ENCODE measurements at places on chromosomes 6 and 20. TPM values are rescaled to one million over a fixed set of nuclear protein-coding genes. Genes with fewer than 3 reads are reported as not detected.

The SMPD2 gene
- total RNA-seq: 5.5 TPM

The MSH5 gene
- total RNA-seq: 0.98 TPM

The THEMIS gene
- total RNA-seq: 0.43 TPM

The WFDC10A gene
- not detected for total RNA-seq

The PACSIN1 gene
- total RNA-seq: 5.6 TPM

The CHMP4B gene
- total RNA-seq: 79.5 TPM

The MCCD1 gene
- not detected for total RNA-seq

DNA sequence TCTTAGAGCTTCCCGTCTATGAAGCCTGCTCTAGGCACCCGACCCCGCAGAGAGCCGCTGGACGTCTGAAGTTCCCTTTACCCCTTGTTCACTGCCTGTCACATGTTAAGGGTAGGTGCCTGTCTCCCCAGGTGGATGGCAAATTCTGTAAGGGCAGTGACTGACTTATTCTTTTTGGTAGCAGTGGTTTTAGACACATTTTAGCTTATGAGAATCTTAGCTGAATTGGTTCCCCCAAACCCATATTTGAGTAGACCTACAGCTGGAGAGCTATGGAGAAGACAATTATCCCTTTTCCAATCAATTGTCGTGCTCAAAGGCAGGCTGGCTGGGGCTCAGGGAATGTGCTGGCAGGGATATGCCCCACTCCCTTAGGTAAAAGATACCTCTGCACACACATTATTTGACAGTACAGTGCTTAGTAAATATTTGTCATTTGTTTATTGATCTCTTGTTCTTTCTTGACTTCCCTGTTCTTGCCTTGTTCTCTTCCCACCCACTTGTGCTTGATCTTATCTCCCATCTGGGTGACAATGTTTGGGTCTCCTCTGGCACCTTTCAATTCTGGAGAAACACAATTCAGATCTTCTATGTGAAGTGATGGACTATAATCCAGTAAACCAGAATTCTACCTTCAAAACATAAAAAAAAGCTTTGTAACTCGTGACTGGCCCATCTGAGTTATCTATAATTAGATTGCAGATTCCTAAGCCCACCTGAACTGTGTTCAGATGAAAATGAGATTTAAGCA lies 114.3 kb upstream of the SLC2A12 start:
- DNase-seq: no peak

DNA sequence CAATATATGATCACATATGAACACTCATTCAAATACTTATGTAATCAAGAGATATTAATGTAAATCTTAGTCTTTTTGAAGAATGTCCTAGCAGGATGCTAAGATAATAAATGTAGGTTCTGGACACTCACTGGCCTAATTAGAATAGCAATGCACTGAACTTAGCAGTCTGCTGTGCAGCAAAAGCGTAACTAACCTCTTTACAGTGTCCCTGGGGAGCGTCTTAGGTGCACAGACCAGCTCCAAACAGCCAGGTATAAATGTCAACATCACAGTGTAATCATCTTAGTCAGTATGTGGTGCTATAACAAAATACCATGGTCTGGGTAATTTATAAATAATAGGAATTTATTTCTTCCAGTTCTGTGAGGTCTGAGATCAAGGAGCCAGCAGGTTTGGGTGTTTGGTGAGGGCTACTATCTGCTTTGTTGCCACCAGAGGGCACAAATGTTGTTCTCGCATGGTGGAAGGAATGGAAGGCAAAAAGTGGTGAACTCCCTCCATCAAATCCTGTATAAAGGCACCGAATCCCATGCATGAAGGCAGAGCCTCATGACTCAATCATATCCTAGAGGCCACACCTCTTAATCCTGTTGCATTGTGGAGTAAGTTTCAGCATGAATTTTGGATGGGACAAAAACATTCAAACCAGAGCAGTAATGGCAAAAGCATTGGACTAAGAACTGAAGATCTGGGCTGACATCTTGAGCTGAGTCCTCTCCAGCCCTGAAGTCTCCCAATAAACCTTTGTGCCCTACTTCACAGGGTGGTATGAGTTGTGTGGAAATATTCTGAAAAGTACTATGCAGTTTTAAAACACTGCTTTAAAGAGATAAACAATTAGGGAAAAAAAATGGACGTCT lies 41.8 kb upstream of the FOXO3 start:
- no peak for DNase-seq

DNA sequence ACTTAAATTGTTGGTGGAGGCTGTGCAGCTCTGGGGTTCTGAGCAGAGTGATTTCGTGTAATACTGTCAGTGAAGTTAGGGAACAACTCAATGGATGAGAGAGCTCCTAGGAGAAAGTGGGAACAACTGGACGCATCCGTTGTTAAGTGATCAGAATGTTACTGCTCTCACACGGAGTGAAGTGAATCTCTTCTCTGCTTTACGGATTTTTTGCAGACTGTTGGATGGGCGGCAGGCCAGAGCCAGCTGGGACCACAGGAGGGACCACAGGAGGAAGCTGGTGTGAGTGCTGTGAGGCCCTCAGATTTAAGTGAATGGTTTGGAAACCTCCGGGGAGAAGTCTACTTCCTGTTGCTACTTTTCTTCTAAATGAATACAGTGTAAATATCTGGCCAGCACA lies 23.7 kb upstream of the PPP1R14C start:
- DNase-seq: no peak

GRCh38 chr20:33111306-33111705 lies 31.9 kb downstream of the BPIFB4 start:
- DNase-seq: no peak

DNA sequence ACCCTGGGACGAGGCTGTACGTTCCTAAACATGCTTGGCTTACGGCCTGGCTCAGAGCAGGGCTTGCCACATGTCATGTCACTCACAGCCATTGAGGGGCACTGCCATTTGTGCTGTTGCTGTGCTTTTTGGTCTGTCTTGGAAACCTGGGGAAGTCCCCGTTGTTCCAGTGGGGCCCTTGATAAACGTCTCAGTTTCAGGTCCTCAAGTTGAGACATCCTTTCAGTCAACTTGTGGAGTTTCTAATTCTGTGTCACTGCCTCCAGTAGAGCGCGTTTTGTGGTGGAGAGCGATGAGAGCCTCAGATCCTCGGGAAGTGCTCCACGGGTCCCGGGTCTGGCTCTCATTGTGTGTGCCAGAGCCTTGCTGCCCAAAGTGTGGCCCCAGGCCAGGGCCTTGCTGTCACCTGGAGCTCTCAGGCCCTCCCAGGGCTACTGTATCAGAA lies 43.0 kb upstream of the CCR6 start:
- no peak for DNase-seq

- DNase-seq: no peak
These were observed 55.3 kb downstream of the TBX18 start for GRCh38 chr6:84709121-84709520.

GRCh38 chr6:161010418-161010817 lies 18.8 kb downstream of the MAP3K4 start:
- DNase-seq: no peak

- no peak for DNase-seq
These were observed 79.4 kb downstream of the DLGAP4 start for GRCh38 chr20:36385503-36385902.

GRCh38 chr20:3679749-3680700 lies 1.8 kb downstream of the ADAM33 start:
- DNase-seq: peak; percentile 76

- no peak for DNase-seq
These were observed 1.9 kb downstream of the SIRPB2 start for GRCh38 chr20:1489325-1489724.

- DNase-seq: no peak
These were observed 166.5 kb upstream of the SNX9 start for GRCh38 chr6:157656437-157656997.

DNA sequence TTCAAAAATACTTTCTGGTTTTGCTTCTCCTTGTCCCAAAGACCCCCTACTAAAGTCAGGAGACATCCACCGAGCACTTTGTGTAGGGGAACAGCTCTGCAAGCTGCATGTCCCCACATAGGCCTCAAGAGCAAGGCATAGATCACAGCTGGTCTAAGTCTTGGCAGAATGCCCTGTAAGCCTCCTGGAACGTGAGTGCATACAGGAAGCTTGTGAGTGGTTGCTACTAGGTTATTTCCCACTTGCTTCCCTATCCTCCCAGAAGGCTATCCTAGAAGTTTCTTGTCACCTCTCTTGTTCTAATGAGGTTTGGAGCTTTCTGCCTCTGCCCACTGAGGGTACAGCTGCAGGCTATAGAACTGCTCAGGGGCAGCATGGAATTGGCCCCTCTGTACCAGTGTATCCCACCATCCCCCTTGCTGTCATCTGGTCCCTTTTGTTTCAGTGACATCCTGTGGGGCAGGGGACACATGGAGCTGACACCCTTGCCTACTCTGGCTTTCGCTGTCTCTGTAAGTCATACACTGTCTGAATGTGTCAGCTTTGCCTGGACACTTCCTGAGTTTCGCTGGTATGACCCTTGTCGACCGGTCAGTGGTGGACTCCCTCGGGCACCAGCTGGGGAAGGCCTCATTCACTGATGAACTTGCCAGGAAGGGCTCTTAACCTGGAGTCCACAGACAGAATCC lies 35.6 kb upstream of the KCNK16 start:
- DNase-seq: no peak

DNA sequence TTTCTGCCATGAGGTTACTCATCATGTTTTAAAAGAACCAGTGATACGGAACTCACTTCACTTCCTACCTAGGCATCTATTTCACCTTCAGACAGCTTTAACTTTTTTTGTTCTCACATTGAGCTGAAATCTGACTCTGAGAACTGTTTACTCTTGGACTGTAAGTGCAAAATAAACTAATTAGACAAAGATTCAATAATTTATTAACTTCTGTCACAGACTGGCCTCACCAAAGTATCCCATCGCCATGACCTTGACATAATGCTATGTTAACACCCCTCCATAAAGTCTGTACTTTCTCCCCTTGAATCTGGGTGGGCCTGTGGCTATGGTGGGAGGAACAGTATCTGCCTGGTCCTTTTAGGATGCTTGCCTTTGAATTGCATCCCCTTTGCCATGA lies 448.1 kb downstream of the CBLN4 start:
- DNase-seq: no peak

DNA sequence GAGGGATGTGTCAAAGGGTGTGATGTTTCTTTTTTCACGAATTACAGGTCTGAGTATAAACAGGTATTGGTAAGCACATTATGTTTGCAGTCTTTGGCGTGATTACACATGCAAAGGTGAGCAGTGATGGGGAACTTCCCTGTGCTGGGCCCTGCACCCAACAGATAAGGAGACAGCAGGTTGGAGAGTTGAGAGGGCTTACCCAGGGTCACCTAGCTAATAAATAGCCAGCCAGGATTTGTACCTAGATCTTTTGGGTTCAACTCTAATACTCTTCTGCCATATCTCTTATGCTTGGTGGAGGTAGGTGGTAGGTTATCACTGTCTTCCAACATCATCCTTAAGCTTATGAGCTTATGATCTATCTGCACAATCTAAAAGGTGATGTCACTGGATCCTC lies 46.5 kb downstream of the AFG1L start:
- DNase-seq: no peak

DNA sequence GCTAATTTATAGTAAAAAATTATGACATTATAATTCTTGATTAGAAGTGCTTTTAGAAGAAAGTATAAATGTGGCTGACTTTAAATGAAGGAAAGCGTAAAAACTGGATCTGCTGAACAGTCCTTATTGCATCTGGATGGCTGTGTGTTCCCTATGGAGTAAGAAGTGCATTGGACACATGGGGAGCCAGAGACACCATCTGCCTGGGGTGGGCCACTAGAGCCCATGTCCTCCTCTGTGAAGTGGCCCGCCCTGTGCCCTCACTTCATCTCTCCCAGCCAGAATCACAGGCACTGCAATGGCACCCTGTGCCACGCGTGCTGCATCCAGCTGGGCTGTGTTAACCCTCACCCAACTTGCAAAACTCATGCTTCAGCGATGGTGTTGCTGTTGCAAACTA lies 13.2 kb upstream of the SFT2D1 start:
- DNase-seq: no peak

DNA sequence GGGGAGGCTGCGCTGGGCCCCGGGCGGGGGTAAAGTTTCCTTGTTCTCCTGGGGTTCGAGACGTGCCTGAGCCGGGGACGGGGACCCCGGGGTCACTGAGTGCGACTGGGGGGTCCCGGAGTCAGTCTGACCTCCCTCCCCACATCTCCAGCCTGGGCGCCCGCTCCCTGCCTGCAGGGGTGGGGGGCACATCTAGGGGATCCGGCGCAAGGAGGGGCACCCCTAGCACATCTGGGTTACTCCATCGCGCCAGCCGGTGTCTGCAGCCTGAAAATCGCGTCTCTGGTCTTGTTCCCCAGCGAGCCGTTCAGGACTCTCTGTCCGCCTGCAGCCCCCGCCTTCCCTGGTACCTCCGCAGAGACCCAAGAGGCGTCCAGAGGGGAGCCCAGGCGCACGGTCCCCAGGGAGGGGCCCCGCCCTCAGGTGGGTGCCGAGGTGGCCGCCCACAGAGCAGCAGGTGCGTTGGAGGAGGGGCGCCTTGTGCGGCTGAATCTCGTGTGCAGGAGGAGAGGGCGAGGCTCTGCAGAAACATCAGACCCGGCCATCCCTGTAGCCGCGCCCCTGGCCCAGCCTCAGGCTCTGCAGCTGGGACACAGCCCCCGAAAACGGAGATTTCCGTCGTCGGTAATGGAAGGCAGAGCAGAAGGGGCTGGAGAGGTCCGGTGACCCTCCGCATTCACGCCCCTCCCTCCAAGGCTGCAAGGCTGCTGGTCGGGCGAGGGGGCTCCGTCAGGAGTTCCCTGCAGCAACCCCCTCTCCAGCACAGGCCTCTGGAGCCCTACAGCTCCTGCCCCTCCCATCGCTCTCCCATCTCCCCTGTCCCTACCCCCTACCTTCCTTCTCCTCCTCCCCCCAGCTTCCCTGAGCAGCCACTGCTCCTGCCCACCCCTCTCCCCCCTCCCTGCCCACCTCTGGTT lies 628 bp upstream of the CHRNA4 start:
- no peak for DNase-seq

DNA sequence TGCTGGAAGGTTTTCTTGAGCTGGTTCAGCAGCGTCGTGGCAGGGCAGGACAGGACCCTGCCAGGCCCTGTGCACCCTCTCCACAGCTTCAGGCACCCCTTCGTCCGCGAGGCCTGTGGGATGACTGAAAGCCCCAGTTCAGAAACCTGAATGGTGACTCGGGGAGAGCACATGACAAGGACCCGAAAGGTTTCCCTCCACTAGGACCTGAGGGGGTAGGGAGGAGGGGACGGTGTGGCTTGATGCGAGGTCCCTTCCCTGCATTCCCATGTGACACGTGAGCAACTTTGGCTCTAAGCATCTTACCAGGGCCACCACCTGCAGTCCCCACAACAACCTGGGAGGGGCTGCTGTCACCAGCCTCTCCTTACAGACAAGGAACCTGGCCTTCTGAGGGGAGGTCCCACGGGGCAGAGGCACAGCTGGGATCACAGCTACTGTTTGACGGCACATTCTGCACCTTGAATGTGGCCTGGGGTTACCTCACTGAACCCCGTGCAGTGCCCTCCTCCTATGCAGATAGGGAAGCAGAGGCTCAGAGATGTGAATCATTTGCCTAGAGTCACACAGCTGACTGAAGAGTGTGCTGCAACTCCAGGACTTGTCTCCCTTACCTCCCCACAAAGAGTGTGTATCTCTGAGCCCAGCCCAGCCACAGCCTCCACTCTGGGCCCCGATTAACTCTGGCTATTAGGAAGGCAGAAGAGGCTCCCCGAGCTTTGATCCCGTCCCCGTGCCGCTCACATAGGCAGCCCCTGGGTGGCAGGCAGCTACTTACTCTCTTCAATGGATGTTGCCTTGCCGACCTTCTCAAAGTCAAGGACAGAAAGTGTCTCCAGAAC lies 84.6 kb downstream of the PTPN1 start:
- no peak for DNase-seq

All from right atrium auricular region (tissue), 2 donors.